ENCODE measurements at places on chromosomes 12 and 14. TPM values are rescaled to one million over a fixed set of nuclear protein-coding genes. Genes with fewer than 3 reads are reported as not detected.

DNA sequence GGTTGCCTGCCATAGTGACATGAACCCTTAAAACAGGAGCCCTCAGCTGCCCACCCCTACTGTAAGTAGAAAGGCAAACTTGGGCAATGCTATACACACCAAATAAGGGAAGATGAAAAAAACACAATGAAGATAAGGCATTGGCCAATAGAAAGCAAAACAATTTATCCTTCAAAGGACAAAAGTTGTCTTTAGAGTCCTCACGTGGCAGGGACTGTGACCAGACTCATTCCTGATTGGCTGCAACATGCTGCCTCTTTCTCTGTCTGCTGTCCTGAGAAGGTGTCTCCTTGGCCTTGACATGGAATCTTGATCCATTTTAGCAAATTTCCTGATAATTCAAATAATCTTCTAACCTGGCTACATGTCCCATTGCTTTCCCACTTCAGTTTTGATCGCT, 131.9 kb downstream of the GPR135 start:
- peaks cover 4% of the 10 kb centered on the region for H3K36me3 ChIP-seq
- no peaks in the 10 kb centered on the region for H3K27me3 ChIP-seq
- peaks cover 48% of the 10 kb centered on the region for H3K4me1 ChIP-seq

KLRB1 gene
- total RNA-seq: 0.70 TPM

DNA sequence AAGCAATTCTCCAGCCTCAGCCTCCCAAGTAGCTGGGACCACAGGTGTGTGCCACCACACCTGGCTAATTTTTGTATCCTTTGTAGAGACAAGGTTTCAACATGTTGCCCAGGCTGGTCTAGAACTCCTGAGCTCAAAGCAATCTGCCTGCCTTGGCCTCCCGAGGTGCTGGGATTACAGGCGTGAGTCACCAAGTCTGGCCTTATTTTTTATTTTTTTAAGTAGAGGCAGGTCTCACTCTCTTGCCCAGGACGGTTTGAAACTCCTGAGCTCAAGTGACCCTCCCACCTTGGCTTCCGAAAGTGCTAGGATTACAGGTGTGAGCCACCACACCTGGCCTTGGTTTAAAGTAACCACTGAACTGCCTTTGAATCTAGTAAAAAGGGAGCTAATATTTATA, 56.8 kb downstream of the SPPL3 start:
- H3K27ac ChIP-seq: no peak overlapping the region
- H3K4me1 ChIP-seq: peaks cover 38% of the 10 kb centered on the region
- H3K27me3 ChIP-seq: no peaks in the 10 kb centered on the region
- peaks cover 8% of the 10 kb centered on the region for H3K36me3 ChIP-seq
- no peak overlapping the region for H3K4me3 ChIP-seq

- H3K27me3 ChIP-seq: no peaks in the 10 kb centered on the region
- H3K4me3 ChIP-seq: no peak overlapping the region
- no peaks in the 10 kb centered on the region for H3K36me3 ChIP-seq
- H3K4me1 ChIP-seq: no peaks in the 10 kb centered on the region
- H3K27ac ChIP-seq: no peak overlapping the region
Measured at GRCh38 chr14:54039311-54039710, 82.7 kb upstream of the BMP4 start.

- H3K4me1 ChIP-seq: no peaks in the 10 kb centered on the region
- no peaks in the 10 kb centered on the region for H3K27me3 ChIP-seq
- H3K36me3 ChIP-seq: peaks cover 63% of the 10 kb centered on the region
- H3K27ac ChIP-seq: no peak overlapping the region
- DNase-seq: no peak
Measured at GRCh38 chr14:81269100-81269978, 48.6 kb upstream of the GTF2A1 start.

- H3K36me3 ChIP-seq: no peaks in the 10 kb centered on the region
- H3K4me1 ChIP-seq: no peaks in the 10 kb centered on the region
- H3K27me3 ChIP-seq: no peaks in the 10 kb centered on the region
- DNase-seq: no peak
- H3K27ac ChIP-seq: no peak overlapping the region
Measured at GRCh38 chr12:40733871-40734270, 41.6 kb downstream of the CNTN1 start.

DNA sequence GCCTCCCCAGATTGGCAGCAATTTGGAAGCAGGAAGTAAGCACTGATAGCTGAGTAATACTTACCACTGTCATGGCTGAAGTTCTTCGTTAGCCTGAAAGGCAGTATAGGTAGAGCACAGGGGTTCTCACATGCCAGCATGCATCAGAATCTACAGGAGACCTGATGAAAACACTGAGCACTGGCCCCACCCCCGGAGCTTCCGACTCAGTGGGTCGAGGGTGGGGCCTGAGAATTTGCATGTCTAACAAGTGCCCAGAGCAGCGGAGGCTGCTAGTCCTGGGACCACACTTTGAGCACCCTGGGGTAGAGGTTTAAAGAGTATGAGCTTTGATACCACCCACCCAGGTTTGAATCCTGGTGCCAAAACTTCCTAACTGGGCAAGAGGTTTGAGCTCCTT, 89.6 kb downstream of the FBXW8 start:
- H3K36me3 ChIP-seq: peaks cover 58% of the 10 kb centered on the region
- DNase-seq: no peak
- no peak overlapping the region for H3K4me3 ChIP-seq

KRT6B gene
- 1,365 TPM for total RNA-seq
